Activated CD4-positive, alpha-beta memory T cell treated with anti-CD3 and anti-CD28 coated beads for 36 hours (primary cell): ENCODE measurements at places on chromosomes 13 and 19.

- no peak for DNase-seq
These were observed 5.4 kb upstream of the OLFM4 start for GRCh38 chr13:53023246-53023645.

- no peak for DNase-seq
These were observed 5.9 kb upstream of the GPR32 start for GRCh38 chr19:50764409-50764808.

DNA sequence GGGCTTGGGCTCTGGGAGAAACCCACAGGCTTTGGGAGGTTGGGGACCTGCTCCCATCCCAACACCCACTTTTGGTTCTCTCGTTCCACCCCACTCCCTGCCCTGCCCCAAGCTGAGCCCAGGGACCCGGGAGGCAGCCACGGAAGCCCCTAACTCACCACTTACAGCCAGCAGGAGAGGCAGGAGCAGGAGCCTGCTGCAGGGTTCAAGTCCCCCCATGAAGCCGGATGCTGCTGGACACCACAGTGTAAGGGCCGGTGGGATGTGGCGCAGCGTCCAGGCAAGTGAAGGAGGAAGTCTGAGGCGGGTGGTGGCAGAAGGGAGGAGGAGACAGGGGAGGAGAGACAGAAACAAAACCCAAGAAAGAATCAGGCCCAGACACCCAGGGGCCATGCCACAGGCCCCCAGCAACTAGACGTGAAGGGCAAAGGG, at the start of gene TYROBP:
TYROBP (minus strand) TSS at position 286 of the 432 bp plus-strand sequence; CDS start at position 219, 67 bp downstream.
- DNase-seq, result no peak

DNA sequence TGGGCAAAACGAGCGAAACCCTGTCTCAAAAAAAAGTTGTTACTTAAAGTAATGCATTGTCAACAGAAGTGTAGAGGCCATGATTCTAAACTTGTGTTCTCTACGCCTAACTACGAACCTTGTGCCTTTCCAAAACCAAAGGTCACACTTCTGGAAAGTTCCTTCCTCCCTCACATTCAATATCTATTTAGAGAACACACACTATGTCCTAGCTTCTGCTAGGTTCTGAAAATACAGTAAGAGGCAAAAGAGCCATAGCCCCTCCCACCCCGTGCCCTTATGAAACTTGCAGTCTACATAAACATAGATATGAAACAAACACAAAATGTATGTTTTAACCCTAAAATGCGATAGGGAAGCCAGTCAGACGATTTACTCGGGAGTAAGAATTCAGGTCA, 36.4 kb downstream of the RNF6 start:
- no peak for DNase-seq

DNA sequence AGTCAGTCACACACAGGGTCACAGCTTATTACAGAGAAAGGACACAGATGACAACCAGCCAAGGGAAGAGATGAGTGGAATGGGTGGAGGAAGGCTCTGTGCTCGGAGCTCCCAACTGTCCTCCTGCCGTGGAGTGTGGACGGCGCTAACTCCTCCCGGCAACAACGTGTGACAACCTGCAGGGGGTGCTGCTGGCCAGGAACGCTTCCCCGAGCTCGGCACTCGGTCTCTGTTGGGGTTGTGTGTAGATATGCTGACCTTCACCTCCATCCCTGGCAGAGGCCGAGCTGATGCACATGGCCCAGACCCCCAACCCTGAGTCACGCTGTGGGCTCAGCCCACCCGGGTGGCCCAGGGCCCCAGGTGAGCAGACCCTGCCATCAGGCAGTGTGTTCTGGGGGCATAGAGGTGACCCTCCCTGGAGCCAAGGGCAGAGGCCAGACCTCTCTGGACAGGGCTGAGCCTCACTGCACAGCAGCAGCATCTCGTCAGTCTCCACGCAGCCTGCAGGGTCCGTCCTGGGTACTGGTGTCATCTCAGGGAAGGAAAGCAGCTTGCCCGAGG, 14.1 kb downstream of the ZNF444 start:
- no peak for DNase-seq

DNA sequence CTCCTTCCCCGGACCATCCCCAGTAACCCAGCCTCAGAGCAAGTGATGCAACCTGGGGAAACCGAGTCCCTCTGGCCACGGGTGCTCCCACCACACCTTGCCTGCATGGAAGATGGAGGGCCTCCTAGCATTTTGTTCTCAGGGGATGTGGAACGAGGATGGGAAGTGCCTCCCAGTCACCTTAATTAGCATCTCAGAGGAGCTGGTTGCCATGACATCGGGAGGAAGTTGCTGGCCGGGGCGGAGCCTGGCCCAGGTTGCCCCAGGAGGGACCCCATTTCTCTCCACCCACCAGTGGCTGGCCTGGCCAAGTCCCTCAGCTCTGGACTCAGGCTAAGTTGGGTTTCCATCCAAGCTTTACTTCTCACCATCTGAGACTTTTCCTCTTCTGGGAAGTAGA, 24.1 kb upstream of the PTPRS start:
- DNase-seq, result no peak

- DNase-seq, result no peak
These were observed 29.0 kb upstream of the C13orf46 start for GRCh38 chr13:114002771-114003321.

DNA sequence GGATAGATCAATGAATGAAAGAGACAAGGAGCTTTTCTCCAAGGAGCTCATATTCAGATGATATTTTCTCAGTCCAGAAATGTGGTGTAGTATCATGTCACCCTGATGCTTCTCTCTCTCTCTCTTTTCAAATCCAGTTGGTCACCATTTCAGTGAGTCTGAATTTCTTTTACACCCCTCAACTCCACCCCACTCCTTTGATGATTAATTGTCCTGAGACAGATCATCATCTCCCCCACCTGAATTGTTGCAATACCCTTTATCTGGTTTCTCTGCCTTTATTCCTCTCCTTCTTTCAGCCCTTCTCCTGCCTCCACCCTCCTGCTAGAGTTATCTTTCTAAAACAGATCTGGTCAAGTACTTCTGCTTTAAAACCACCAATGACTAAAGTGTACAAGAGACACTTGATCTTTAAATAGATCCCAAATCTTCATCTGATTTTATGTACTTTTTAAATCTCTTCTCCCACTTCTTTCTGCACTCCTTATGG, 299.8 kb downstream of the KLF5 start:
- no peak for DNase-seq

DNA sequence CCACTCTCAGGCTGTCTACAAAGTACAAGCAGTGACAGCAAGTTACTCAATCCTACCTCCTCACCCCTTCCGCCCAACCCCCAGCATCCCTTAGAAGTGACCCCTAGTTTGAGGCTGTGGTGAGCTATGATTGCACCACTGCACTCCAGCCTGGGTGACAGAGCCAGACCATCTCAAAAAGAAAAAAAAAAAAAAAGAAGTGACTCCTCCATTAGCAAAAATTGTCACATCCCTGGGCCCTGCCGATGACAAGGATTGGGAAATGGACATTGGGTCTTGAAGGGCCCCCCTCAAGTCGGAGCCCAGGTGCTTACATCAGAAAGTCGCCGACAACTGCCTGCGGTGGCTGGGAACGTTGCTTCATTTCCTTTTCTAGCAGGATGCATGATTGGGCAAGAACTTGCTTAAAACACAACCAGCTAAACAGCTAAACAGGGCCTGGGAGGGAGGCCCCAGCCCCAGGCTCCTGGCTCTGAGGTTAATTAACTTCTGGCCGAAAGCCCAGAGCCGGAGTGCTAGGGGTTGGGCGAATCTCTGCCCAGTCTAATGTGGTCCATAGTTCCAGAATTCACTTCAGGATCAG, 15.3 kb downstream of the RAB3D start:
- peak; percentile 73 for DNase-seq

DNA sequence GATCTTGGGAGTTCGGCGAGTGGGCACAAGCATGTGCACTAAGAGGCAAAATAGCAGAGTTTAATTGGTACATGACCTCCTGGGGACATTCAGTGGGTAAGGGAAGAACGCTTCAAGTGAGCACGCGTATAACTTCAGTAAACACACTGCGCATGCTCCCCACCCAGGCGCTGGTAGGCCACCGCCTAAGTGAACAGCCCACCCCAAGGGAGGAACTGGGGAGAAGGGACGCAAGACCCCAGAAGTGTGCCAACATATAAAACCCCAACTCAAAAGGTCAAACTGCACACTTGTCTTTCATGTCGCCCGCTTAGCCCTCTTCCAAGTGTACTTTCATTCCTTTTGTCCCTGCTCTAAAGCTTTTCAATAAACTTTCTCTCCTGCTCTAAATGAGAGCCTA, 10.5 kb upstream of the NTN5 start:
- DNase-seq, result peak; percentile 20

GRCh38 chr19:18436671-18437490, 1.1 kb downstream of the ISYNA1 start:
- peak; percentile 79 for DNase-seq

DNA sequence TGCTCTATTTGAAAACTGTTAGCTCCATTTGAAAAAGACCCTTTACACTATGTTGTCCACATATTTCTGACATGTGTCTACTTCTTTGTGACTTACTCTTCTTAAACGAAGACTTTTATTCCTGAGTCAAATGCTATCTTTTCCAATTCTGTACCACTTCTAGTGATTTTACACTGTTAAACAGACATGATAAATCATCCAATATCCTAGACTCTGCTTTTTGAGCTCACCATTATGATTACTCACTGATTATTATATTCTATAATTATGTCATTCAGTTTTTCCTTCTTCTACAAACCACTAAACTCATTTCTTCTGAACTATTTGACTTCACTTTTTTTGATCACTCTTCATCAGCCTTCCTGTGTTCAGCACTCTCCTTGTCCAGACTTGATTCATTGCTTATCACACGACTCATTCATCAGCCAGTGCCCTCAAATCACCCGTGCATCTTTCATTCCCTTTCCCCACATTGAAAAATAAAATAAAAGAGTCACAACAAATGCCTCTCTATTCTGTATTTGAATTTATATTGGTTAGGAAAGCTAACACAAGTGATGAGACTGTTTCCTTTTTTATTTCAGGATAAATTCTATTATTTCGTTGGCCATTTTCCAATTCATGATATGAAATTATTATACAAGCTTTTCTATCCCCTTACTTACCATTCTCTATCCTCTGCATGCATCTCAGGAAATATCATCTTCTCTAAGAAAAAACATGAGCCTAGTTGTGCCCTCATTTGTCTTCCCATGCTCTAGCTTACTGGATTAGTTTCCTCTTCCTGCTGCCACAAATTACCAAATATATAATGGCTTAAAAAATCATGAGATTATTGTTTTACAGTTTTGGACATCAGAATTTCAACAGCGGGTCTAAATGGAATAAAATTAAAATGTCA, 1482.1 kb upstream of the MIR17HG start:
- DNase-seq, result no peak

- DNase-seq, result no peak
These were observed 233.5 kb downstream of the EFNB2 start for GRCh38 chr13:106302011-106302410.

- no peak for DNase-seq
These were observed 45.5 kb upstream of the NPAS1 start for GRCh38 chr19:46974181-46974580.

DNA sequence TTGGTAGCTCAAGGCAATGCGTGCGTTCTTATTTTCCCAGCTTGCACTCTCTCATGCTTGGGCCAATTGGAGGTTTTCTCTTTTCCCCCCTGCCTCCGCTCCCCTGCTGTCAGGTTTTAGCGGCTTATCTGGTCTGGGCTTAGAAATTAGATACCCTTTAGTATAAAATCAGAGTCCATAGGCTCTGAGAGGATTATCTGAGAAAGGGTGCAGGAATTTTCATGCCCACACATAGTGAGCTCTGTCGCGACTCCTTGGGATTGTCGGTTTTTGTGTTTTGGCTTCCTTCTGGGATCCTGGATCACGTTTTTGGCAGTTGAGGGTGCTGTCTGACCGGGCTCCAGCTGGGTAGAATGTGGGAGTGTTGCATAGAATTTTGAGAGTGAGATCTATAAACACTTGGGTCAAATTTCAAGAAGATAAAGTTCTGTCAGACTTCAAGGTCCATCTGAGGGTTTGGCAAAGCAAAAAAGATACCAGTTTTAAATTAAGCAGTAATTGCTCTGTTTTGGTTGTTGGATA, 12.4 kb downstream of the CHAF1A start:
- no peak for DNase-seq

DNA sequence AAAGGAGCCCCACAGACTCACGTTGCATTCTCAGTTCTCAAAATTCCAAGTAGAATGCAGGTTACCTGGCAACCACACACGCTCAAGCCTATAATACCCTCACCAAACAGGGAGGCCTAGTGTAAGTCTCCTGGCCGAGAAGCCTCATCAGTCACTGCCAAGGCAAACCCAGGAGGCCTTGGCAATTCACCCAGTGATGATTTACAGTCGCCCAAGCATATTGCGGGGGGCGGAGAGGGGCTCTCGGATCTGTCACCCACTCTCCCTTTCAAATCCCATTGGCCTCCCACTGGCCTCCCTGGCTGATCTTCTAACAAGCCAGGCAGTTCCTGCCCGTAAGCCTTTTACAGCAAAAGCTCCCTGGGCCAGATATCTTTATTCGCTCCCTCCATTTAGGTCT, 1.1 kb downstream of the AKAP8L start:
- DNase-seq, result no peak

GRCh38 chr19:45104658-45105349, 11.8 kb downstream of the PPP1R37 start:
- DNase-seq, result peak; percentile 34

- DNase-seq, result no peak
These were observed 211.1 kb downstream of the ZIC5 start for GRCh38 chr13:99760456-99760855.

DNA sequence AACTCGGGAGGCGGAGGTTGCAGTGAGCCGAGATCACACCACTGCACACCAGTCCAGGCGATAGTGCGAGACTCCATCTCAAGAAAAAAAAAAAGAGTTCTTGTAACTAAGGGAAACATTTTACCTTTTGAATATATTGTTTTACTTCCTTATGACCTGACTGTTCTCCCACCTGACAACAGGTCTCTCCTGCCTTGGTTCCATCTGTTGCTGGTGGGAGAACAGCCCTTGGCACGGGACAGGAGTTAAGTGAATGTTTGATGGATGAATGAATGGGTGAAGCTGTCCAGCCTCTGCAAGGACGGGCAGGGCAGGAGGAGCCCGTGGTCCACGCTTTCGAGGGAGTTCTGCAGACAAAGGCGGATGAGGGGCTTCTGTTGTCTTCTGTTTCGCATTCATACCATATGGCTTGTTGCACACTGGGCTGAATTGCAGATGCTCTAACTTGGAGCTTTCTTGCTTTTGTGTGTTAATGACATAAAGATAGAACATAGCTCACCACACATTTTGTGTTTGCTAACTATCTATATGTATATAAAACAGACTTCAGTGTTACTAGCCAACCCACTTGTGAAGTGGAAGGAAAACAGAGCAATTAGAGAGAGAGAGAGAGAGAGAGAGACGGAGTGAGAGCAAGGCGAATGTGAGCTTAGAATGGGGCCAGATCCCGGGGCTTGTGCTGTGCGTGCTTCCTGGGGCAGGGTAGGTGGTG, 16.2 kb upstream of the CCNE1 start:
- DNase-seq, result no peak

DNA sequence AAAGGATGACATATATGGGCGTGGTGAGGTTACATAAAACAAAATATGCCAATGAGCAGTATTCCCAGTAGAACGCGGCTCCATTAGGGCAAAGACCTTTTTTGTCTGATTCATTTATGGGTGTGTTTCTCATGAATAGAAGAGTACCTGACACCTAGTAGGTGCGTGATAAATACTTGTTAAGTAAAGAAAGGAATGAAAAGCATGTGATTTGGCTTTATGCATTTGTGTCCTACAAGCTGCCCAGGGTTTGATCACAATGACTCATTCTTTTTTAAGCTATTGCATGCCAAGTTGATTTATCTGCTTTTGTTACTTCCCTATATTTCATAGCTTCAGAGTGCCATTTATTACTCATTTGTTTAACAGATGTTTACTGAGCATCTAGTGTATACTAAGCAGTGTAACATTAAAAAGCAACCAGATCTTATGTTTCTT, 19.1 kb upstream of the KCTD4 start:
- no peak for DNase-seq

- DNase-seq, result no peak
These were observed 12.1 kb downstream of the PRR22 start for GRCh38 chr19:5772416-5772815.
